ENCODE measurements at places on chromosomes 5 and 9.

GRCh38 chr5:90169078-90169477 lies 240.5 kb downstream of the CETN3 start:
- DNase-seq = peak; percentile 36

GRCh38 chr9:87085521-87085920 lies 138.2 kb upstream of the GAS1 start:
- no peak for DNase-seq

GRCh38 chr5:76283670-76284069 lies 119.4 kb upstream of the IQGAP2 start:
- DNase-seq = no peak

GRCh38 chr5:172379481-172379880 lies 74.8 kb downstream of the SH3PXD2B start:
- no peak for DNase-seq

DNA sequence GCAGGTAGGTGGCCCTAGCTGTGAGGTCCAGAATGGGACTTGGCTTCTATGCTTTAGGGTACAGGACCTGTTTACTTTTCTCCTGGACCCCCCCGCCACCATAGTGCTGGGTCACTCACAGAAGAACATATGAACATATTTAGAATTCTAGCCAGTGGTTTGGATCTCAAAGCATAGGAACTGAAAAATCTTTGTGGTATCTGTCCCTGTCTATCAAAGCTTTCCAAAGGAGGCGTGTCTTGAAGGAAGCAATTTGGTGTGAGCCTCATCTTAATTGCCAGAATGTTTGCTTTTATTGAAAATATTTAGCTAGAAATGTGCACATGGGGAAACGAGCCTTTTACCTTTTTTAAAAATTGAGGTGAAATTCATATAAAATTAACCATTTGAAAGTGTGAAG lies 6.2 kb downstream of the PHF2 start:
- peak; percentile 32 for DNase-seq
